ENCODE measurements at places on chromosomes 1 and 21.

DNA sequence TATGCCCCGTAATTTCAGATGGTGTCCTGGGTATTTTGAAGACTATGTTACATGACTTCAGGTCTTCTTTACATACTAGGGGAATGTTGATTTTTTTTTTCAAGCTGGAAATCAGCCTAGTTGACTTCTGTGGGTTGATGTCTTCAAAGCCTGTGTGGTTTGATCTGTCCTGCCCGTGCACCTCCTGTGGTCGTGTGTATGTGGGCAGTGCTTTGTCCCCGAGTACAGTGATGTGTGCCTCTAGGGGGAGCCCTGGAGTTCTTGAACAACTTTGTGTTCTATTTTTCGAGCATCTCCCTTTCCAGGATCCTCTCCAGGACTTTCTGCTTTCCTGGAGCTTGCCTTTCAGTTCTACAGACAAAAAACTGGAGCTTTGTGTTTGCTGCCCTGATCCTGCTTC, 28.9 kb downstream of the OBSCN start:
- DNase-seq: no peak

GRCh38 chr1:53698384-53698980, 40.5 kb downstream of the GLIS1 start:
- DNase-seq: no peak

GRCh38 chr21:33703750-33704606, 61.7 kb downstream of the ITSN1 start:
- no peak for DNase-seq

GRCh38 chr1:30731806-30732276, 8.5 kb upstream of the MATN1 start:
- DNase-seq: peak; percentile 30

GRCh38 chr1:236142253-236143103, at the start of gene GPR137B:
GPR137B (plus strand) TSS chr1:236142539; CDS start chr1:236142623, 84 bp downstream.
- peak; percentile 61 for DNase-seq

DNA sequence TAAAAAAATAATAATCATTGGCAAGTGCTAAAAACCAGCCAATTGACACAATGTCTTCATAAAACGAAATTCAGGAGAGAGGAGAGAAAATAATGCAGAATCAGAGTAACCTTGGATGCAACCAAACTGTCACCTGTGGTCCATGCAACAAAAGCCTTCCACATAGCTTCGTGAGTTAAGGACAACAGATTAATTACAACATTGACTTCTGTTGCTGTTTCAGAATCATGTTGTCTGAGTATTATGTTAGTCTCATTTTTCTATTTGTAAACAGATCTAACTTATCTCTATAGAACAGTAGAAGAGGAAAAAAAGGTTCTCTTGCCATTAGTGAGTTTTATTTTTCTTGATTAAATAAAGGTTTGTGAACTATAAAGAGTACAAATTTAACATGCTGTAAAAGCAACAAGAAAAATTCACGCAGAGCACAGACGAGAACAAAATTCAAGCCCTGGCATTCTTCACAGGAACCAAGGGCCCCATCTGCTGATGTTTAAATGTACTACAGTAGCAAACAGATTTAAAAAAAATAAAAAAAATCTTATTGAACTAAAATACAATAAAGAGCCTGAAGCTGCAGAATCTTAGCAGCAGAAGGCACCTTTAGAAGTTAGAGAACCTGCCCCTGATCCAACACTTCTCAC, 381.1 kb upstream of the PKN2 start:
- DNase-seq: no peak

DNA sequence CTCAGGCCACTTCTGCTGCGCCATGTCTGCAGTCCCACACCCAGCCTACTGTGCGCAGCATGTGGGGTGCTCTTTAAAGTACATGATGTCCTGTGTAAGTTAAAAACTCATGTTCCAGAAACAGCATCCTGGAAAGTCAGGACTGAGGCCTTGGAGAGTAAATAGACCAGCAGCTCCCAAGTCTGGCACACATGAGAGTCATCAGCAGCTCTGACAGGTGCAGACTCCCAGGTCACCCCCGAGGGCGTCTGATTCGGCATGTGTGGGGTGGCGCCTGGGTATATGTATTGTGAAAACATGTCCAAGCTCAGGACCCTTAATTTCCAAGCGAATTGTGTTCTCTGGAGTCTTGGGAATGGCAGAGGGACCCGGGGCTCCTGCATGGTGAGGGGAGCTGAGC, 120.1 kb upstream of the RUNX3 start:
- no peak for DNase-seq

DNA sequence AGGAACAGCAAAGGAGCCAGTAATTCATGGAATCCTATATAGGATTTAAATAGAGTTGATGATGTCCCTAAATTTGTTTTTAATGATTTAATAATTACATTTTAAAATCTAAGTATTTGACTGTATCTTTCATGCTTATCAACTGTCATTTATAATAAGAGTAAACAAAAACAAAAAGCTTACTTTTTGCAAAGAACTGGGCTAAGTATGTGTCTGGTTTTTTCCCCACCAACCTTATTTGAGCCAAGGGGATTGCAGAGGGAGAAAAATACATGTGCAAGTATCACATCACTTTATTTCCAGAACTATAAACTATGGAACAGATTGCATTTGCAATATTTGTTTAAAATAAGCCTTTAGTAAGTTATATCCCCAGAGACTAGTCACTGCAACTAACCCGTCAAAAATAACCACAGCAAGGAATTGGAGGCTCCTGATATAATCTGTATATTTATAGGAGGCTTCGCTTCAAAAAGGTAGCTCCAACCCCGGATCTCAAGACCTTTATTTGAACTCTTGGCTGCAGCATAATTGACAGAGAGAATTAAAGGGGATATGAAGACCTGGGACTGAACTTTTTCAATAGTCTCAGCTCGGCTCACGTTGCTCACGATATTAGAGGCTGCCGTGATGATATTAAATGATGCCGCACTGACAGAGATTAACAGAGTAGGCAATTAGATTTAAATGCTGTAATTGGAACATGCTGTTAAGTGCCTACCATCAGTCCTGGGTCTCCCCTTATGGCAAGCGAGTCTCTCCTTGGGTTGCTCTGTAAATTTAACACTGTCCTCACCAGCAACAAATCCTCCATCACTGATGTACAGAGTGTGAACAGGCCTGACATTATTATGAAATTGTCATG, 329.1 kb upstream of the NFIA start:
- DNase-seq: no peak

GRCh38 chr1:178010674-178011464, 41.0 kb upstream of the SEC16B start:
- DNase-seq: no peak

- DNase-seq: no peak
These were observed 19.4 kb downstream of the RPS6KC1 start for GRCh38 chr1:213070406-213070805.

GRCh38 chr1:175338387-175339135, 146.0 kb upstream of the KIAA0040 start:
- peak; percentile 68 for DNase-seq

DNA sequence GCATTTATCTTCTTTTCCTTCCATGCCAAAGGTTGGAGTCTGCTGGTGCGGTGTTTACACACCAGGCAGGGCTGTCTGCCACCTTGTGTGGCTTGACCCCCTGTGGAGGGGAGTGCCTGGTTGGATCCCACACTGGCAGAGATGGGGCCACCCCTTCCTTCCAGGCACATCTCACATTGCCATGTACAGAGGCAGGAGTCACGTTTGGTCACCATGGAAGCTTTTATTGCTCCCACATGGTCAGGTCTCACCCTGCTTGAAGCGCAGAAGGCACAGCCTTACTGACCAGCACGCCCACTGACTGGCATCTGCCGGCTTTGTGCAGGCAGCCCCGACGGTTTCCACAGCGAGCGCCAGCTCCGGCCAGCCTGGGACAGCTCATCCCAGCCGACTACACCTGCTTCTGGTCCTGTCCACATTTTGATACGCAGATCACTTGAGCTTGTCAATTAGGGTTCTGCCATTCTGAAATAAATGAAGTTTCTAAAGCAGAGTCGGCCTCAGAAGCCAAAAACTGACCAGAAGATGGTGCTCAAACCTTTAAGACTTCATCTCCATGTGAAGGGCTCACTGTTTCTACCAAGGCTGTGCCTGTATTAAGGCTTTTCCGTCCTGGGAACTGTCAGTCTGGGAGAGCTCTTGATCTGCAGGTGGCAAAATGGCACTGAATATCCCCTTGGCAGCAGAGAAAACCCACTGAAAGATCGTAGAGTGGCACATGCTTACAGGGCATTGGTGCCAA, 35.6 kb upstream of the EPHA8 start:
- no peak for DNase-seq

GRCh38 chr1:217343907-217344306, 287.0 kb downstream of the GPATCH2 start:
- no peak for DNase-seq

- no peak for DNase-seq
These were observed 86.3 kb downstream of the NKAIN1 start for GRCh38 chr1:31153423-31153822.

- DNase-seq: no peak
These were observed 4.2 kb downstream of the LGR6 start for GRCh38 chr1:202197653-202198365.

GRCh38 chr1:240719953-240720700, 108.2 kb upstream of the GREM2 start:
- DNase-seq: no peak

GRCh38 chr1:200279810-200280411, 129.9 kb downstream of the ZNF281 start:
- no peak for DNase-seq

DNA sequence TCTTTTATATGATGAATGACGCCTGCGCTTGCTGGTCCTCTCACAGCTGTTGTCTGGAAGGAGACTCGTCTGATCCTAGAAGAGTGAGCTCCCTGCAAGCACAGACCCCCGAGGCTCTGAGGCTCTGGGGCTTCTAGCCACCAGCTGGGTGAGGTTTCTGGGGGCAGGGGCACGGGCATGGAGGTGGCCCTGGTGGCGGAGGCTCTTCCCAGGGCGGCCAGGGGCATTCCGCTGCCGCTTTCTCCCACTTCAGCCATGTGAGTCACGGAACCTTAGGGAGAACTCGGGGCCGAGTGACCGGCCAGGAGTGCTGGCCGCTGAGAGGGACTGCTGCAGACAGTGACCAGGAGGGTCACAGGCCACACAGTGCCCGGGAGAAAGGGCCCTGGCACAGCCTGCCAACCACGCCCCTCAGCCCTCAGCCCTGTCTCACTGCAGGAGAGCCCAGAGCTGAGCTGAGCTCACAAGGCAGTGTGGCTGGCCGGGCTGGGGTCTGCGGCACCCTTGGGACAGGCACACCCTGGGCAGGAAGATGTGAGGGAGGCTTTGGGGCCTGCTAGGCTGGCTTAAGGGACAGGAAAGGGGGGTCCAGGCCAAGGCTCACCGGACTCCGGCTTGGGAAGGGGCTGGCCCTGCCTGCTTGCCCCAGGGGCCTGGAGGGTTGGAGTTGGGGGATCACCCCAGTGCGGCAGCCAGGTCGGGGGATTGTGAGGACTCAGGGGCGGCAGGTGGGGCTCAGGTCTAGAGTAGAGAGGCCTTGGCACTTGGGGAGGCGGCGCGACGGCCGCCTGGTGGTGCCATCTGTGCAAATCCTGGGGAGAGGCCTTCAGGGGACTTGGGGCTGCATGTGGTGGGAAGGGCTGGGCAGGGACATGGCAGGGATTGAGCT, 35.7 kb downstream of the MORN1 start:
- no peak for DNase-seq

DNA sequence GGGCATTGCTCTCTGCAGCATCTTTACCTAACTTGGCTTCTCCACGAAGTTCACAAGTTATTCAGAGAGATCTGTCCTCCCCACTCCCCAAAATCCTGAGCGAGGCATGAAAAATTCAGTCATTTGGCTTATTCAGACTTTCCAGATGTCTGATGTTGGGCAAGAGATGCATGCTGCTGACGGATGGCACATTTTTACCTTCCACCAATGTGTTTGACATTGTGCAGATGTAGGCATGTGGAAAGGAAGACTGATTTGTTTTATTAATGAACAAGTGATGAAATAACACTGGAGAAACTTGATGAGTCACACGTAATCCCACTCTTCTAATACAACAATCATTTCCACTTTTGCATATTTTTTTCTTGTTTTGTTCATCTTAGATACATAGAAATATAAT, 86.7 kb downstream of the C1orf94 start:
- no peak for DNase-seq

DNA sequence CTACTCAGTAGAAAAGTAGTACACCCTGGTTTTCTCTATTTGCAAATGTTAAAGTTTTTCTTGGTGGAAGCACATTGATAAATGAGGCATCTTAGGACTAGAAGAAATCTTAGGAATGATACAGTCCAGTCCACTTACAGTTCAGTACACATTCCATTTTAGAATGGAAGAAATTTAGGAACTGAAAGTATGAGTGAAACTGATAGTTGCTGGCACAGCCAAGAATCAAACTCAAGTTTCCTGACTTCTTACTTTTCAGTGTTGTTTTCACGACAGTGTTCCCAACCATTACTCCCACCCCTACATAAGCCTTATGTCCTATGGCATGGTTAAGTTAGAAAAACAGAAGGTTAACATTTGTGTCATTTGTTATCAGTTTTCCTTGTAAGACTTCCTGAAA, 258.5 kb downstream of the BACH1 start:
- no peak for DNase-seq

DNA sequence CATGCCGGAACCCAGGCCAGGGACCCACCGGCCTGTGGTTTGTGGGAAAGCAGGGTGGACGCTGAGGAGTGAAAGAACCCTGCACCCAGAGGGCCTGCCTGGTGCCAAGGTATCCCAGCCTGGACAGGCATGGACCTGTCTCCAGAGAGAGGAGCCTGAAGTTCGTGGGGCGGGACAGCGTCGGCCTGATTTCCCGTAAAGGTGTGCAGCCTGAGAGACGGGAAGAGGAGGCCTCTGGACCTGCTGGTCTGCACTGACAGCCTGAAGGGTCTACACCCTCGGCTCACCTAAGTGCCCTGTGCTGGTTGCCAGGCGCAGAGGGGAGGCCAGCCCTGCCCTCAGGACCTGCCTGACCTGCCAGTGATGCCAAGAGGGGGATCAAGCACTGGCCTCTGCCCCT, 18.5 kb downstream of the CSF1 start:
- no peak for DNase-seq

- DNase-seq: no peak
These were observed 102.9 kb downstream of the DTL start for GRCh38 chr1:212138457-212138856.

GRCh38 chr21:44006656-44007055, 5.5 kb upstream of the TRAPPC10 start:
- DNase-seq: no peak

- no peak for DNase-seq
These were observed 67.0 kb downstream of the BACH1 start for GRCh38 chr21:29365661-29366265.

- DNase-seq: no peak
These were observed 41.8 kb downstream of the SELENOF start for GRCh38 chr1:86872086-86872485.
